ENCODE measurements at places on chromosomes 6 and 20.

- DNase-seq: peak; percentile 91
Observed at GRCh38 chr6:136969930-136970329, 47.8 kb downstream of the SLC35D3 start.

DNA sequence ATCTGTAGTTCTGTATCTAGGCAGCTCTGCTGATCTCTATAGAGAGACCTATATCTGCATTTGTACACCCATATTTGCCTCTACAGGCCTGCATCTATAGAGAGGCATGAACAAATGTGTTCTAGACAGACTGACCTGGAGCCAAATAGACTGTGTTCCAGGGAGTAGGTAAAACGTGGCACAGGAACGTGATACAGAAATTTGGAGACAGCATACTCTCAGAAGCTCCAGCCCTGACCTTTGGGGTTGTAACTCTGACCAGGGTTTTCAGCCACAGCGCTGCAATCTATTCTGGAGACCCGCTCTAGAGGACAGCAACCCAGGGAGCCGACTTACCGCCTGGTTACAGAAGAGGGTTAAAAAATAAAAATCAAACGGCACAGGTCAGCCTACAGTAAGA, 983 bp downstream of the RBBP9 start:
- DNase-seq: no peak

DNA sequence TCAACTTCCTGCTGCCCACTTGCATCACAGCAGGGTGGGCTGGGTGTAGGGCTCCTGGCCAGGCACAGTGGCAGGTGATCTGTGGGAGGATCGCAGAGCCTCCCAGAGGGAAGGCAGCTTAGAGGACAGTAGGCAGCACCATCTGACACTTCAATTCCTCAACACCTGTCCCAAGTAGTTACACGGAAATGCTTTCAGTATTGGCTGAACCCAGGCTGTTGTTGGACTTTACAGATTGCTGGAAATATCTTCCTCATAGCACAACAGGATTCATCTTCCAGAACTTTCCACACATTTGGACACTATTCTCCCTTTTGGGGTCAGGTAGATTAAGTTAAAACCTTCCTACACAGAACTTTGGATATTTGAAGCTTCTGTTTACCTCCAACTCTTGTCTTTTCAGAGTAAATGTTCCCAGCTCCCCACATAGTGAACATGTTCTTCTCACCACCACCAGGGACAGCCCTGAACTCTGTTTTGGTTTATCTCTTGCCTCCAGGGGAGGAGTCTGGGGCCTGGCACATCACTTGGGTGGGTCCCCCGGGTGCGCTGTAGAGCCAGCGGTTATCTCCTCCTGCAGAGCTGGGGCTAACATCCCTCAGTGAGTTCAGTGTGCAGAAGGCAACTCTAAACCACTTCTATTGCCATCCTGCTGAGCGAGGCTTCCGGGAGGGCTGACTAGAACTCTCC, 3.5 kb upstream of the SLC22A2 start:
- no peak for DNase-seq

- DNase-seq: no peak
Observed at GRCh38 chr20:62742979-62743776, 34.5 kb downstream of the NTSR1 start.

DNA sequence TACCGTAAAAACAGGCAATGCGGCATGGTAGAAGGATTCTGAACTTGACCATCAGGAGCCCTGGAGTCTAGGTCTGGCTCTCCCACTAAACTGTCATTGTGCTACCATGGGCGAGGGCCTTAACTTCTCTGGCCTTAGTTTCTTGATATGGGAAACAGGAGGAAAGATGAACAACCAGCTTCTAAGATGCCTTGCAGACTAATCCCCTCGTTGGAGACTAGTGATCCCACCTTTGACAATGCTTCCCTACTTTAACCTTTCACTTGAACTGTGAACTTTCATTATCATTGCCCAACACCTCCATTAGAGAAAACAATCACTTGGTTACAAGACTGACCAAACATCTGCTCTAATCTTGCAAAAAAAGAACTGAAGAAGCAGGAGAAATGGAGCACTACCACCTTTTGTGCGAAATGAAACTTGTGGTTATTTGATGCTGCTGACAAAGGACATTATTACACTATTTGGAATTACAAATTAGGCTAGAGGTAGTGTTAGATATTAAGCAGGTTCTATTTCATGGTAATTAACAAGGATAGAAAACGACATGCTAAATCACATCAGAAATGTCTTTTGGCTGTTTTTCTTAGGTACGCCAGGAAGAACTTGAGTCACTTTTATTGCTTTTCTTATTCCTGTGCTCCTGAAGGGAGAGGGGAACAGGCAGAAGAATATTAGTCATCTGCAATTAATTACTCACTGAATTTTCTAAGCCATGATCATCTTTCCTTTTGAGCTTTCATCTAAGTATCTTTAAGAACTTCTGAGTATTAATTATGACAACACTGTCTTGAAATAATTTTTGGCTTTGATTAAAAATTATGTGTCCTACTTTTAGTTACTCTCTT, 39.1 kb upstream of the ARHGAP18 start:
- no peak for DNase-seq

DNA sequence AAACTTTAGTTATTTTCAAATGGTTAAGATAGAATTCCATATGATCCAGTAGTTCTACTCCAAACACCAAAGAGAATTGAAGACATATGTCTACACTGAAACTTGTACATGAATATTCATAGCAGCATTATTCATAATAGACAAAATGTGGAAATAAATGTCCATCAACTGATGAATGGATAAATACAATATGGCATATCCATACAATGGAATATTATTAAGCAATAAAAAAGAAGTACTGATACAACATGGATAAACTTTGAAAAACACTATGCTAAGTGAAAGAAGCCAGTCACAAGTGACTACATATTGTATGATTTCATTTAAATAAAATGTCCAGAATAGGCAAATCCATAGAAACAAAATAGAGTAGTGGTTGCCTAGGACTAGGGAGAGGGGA, 33.6 kb upstream of the TRAF3IP2 start:
- no peak for DNase-seq

DNA sequence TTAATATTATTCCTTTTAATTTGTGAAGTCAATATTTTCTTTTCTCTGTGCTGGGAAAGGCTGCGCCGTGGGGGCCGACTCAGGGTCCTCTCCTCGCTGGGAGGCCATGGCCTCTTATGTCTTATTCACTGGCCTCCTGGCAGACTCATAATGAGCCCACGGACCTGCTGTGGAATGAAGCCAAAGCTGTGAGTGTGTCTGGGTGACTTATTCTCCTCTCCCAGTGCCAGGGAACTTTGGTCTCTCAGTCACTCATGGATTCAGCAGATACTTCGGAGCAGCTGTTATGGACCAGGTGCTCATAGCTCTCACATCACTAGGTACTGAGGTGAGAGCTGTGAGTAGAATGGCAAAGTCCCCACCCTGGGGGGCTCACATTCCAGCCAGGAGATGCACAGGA, 297.6 kb downstream of the CDH26 start:
- DNase-seq: no peak

DNA sequence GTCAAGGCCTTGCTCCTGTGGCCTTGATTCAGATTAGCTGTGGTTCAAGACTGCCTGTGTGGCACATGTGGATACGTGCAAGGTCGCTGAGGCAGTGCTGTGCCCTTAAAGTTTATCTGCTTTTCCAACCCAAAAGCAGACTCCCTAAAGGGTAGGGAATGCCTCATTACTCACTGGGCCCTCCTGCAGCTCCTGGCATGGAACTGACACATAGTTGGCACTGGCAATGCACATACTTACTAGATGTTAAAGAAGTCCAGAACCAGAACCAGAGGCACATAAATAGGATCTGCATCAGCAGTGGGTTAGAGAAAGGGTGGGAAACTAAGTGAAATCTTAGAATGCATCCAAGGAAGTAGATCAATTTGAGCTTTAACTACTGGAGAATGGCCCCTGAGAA, 90.6 kb upstream of the MLN start:
- no peak for DNase-seq

GRCh38 chr6:4294636-4295035, 159.3 kb upstream of the ECI2 start:
- no peak for DNase-seq

DNA sequence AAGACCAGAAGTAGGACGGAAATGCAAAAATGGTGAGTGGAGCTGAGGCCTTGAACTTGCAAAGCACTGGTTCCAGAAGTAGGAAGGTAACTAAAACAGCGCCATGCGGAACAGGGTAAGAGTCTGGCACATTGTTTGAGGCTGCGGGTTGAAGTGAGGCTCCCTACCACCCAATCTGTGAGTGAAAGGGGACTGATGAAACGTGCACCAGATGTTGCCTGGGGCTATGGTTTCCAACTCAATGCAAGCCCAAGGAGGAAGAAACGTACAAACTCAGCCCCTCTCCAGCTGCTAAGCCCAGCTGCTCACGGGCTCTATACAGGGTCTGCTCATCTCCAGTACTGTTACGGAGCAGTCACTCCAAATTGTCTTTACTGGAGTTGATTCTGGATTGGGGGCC, 68.7 kb upstream of the KCNK16 start:
- no peak for DNase-seq

DNA sequence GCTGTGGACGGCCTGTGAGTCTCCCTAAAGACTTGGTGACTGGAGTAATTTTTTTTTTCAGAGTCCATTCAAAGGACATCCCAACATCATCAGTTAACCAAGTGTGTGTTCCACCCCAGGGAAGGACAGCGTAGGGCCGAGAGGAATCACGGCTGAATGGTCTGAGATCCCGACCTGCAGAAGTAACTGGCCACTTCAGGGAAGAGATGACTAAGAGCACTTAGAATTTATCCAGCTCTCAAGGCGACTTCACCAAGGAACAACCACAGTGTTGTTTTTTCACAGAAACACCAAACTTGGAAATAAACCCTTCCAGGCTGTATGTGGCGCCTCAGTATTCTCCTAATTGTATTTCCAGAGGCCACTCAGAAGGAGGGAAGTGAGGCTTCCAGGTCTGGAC, 231.6 kb downstream of the FNDC1 start:
- DNase-seq: no peak
